ENCODE measurements at places on chromosomes 1 and 21.
A peak's percentile ranks its signal among the peaks of the same experiment; 100 is the strongest.

DNA sequence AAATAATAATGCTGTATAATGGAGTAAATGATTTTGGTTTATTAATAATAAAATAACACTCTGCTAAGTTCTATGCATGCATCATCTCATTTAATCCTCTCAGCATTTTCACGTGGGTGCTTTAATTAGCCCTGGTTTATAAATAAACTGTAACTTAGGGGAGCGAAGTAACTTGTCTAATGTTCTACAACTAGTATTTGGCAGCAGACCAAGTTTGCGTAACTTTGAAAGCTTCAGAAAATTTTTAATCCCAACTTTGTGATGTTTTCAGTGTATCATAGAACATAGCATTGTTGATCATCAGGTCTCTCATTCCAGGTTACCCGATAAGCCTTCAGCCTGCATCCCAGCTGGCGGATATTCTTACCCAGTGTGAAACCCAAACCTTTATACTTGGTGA, 322.4 kb upstream of the SGIP1 start:
- no peak for DNase-seq

DNA sequence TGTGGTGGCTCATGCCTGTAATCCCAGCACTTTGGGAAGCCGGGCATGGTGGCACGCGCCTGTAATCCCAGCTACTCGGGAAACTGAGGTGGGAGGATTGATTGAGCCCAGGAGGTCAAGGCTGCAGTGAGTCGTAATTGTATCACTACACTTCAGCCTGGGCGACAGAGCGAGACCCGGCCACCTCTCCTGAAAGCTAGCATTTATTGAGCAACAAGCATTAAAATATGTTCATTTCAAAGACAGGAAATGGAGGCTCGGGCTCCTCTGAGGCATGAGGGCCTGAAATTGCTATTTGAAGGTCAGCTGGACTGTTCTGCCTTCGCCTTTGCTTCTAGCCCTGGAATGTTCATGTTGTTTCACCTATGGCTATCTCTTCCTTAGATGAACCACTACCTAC, 34.5 kb downstream of the SPATA21 start:
- DNase-seq: no peak

DNA sequence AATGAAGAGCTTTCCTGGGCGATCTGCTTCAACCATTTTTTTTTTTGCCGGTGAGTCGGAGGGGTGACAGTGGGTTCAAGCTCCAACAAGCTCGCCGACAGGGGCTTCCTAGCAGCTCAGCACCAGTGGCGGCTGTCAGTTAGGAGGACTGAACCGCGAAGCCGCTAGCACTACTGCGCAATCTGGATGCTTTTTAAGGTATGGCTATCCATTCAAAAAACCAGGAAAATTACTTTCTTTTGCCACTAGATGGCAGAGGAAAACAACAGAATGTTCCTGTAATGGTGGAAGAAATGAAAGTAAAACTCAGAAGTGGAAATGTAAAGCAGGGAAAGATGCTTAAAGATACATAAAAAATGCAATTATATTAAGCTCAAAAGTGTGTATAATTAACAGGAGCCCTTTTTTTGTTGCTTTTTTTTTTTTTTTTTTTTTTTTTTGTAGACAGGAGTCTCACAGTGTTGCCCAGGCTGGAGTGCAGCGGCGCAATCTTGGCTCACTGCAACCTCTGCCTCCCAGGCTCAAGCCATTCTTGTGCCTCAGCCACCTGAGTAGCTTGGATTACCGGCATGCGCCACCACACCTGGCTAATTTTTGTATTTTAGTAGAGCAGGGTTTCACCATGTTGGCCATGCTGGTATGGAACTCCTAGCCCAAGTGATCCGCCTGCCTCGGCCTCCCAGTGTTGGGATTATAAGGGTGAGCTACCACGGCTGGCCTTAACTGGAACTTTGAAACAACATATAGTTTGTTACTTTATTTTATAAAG, 8.5 kb downstream of the KYAT3 start:
- peak; percentile 80 for DNase-seq

DNA sequence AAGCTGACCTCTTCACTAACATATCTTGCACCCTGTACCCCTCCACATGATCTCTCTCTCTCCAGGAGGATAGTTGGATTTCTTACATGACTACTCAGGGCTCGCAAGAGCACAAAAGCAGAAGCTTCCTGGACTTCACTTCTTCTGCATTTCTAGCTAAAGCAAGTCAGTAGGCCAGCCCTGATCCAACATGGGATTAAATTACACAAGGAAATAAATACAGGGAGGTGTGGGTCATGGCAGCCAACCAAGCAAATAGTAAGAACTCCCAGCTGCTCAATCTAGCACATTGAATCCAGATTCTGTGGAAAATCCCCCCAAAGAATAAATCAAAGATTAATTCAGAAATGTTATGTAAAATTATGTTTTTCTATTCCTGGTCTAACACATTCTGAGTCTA, 33.3 kb downstream of the KLHDC7A start:
- DNase-seq: no peak

GRCh38 chr1:84286071-84286470, 15.4 kb upstream of the SAMD13 start:
- no peak for DNase-seq

- no peak for DNase-seq
Observed at GRCh38 chr1:153921803-153922075, 1.0 kb downstream of the GATAD2B start.

- DNase-seq: no peak
Observed at GRCh38 chr1:227257964-227258363, 60.3 kb downstream of the CDC42BPA start.

DNA sequence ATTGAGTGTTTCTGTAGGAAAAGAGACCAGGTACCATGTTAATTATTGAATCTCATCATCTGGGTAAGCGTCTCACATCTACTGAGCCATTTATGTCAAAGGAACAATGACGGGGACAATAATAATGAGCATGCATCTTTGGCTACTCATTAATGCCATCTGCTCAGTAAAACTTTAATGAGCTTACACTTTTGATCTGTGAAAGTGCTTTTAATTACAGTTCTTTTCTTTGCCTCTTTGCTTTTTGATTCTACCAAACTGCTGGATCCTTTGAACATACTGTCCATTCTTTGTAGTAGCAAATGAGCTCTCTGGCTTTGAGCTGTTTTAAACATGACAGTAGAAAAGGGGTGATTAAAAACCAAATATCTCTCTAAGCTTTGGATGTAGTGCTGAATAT, 181.2 kb upstream of the IVNS1ABP start:
- no peak for DNase-seq

- DNase-seq: no peak
Observed at GRCh38 chr1:32619701-32620485, 30.5 kb downstream of the ZBTB8OS start.

DNA sequence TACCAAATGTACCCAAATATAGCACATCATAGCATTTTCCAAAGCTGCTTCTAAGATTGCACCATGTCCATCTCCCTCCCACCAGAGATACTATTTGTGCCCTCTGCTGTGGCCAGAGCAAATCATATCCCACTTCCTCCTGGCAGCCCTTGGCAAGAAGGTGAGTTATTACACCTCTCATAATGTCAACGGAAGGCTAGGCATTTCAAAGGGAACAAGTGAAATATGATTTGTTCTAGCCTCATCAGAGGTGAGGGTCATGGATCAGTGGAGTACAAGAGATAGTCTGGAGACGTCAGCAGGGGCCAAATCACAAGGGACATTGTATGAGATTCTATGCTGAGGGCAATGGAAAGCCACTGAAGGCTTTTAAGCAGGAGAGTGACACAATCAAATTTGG, 90.2 kb upstream of the BCAR3 start:
- DNase-seq: no peak

- no peak for DNase-seq
Observed at GRCh38 chr21:35417762-35418161, 368.7 kb upstream of the RUNX1 start.

DNA sequence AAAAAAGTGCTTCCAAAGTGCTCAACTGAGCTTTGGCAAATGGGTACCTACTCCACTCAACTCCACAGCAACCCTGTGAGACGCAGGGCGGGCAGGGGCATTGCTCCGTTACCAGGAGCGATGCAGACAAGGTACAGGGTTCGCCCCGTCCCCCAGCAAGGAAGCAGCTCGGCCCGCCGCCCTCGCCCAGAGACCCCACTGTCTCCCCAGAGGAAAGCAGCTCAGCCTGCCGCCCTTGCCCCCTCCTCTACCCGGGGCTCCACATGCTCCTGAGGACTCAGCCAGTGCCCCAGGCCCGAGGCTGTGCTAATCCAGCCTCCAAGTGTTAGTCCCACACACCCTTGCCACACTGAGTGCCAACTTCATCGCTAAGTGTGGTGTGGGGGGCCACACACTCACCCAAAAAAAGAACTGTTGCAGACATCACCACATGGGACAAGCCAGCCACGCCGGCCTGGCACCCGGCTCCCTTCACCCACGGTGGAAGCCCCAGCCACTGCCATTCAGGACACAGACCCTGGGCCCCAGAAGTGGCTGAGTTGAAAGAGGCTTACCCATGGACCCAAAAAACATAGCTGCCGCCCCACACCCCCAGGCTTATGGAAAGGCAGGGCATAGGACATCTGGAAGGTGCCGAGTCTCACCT, 26.3 kb downstream of the WDR4 start:
- no peak for DNase-seq

GRCh38 chr1:59901770-59902388, 24.7 kb downstream of the CYP2J2 start:
- no peak for DNase-seq

- DNase-seq: no peak
Observed at GRCh38 chr1:183454377-183454776, 17.9 kb upstream of the SMG7 start.

DNA sequence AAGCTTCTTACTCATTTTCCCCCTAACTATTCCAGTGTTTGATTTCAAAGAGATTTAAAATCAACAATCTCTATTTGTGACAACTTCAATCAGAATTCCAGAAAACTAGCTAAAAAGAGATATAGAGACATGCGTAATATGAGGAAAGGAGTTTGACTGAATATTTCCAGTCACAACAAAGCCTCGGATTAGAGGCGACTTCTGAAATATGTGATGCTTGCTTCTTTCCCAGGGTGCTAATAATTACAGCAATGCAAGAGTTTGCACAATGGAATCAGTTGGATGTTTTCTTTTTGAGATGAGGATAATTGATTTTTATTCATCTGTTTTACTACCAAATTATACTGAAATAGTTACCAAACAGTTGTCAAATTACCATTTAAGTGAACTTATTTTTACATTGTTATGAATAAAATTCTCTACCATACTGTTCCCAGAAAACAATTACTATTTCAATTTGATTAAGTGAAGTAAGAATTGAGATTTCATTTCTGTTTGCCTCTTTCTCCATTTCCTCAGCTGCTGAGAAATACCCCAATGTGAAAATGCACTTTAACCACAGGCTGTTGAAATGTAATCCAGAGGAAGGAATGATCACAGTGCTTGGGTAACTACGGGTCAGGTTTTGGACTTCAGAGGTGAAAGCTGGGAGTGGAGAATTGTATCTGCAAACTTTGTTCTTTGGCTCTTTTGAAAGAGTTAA, 28.1 kb downstream of the KMO start:
- DNase-seq: no peak

DNA sequence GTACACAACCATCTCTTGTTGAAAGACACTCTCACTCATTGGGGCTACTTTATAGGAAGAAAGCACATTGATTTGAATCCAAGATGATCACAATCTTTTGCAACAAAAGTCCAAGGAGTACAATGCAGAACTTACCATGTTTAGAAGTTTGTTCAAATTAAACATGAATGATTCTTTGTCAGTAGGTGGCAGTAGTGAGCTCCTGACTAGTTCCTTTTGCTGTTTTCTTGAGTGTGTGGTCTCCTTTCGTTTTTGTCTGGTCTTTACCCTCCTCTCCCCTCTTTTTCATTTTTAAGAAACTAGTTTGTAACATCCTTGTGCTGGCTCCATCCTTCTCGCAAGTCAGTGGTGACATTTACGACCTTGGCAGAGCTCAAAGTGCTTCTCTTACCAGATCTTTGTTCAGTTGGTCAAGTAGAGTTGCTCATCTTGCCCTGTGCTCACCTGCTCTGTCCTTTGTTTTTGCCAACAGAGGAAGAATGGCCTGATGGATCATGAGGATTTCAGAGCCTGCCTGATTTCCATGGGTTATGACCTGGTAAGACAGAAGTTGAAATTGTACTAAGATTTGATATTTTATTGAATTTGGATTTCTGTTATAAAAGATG, 35.7 kb upstream of the MTR start:
- no peak for DNase-seq

DNA sequence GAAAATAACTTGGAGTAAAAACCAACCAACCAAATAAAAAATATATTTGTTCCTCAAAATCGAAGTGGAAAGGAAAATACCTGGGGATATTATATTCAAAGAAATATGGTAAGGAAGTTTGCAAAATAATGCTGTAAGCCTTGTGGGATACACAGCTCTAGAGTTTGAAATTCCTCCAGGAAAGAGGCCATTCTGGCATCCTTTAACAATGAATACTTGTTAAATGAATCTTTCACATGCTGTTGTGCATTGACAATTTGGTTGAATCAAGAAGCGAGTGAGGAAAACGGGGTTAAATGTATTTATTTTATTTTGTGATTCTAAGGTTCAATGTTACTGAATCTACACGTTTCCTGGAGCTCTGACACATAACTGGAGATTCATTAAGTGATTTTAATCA, 30.5 kb upstream of the NTNG1 start:
- no peak for DNase-seq

GRCh38 chr1:100959502-100960060, 63.7 kb downstream of the SLC30A7 start:
- DNase-seq: no peak

GRCh38 chr1:27101696-27102095, 53.2 kb downstream of the SLC9A1 start:
- DNase-seq: no peak

DNA sequence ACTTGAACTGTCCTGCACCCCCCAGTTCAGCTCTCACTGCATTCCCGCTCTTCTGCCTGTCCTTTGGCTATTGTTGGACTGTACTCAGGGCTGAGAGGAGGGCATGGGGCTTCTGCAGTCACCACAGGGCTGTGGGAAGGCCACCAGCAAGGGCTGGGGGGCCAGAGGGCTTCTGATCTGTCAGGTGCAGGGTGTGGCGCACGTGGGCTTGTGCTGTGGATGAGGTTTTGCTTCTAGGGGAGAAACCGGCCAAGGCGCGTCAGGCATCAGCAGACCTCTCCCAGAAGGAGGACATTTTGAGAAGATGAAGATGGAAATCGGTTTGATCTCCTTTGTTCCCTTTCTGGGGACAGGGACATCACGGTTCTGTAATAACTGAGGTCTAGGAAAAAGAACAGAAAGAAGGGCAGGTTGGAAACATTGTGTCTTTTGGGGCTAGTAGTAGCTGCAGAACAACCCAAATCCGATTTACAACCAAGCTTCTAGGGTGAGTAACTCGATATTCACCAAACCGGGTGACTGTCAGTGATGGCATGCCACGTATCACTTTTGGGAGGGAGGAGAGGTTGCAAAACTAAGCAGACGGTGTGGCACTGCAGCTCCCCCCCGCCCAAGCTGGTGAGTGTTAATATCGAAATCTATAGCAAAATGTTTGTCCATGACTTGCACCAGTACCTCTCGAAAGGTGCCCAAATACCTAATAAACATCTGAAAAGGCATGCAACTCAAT, 40.9 kb downstream of the AGPAT3 start:
- DNase-seq: no peak

DNA sequence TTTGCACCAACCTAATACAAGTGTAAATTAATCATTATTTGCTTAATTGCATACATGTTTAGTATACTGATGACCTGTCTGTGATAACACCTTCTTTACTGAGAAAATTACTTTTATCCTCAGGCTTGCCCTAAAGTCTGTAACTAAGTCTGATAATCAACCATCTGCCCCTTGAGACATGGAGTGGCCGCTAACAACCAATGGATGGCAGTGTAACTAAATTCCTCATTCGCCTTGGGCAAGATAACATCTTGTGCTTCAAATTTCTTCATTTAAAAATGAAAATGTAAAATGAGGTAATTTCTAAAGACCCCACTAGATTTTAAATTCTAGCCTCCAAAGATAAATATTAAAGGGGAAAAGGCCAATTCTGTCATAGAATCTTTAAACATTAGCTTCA, 85.1 kb downstream of the ENAH start:
- no peak for DNase-seq
